CD8-positive, alpha-beta T cell (primary cell): ENCODE measurements at places on chromosomes 7 and 10. TPM values are rescaled to one million over a fixed set of nuclear protein-coding genes. Genes with fewer than 3 reads are reported as not detected.

DNA sequence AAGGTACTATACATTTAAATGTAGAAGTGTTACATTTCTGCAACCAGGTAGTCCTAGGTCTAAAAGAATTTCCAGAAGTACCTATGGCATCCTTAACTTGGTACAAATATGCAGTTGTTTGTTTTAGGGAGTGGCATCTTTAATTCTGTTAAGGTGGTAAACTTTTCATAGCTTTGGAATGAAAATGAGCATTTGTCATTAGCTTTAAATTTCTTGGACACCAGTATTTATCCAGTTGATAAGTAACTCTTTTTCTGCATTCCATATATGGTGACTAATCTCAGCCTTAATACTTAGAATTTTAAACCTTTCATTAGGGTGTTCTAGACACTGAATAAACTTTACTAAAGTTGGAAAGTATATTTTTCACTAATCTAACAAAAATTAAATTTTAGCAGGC lies 10.8 kb downstream of the SLF2 start:
- DNase-seq = no peak

DNA sequence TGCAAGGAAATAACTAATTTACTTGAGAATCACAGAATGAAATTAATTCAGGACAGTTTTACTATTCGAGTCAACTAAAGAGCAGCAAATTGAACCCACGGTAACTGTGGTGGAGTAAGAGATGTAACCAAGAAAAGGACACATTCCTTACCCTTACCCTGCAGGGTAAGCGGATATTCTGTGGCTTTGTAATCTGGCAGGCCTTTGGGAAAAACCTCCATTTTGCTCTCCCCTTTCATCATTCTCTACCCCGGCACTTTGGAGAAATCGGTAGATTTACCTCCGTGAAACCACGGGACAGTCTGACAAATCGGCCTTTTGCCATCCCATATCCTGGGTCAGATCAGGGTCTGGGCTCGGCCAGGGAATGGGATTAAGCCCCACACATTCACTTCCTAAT lies 18.4 kb downstream of the RCC1L start:
- DNase-seq = no peak

- no peak for DNase-seq
Measured at GRCh38 chr7:137434946-137435345, 91.4 kb upstream of the PTN start.

- no peak for DNase-seq
Measured at GRCh38 chr10:27503498-27504006, 552 bp upstream of the RAB18 start.

DNA sequence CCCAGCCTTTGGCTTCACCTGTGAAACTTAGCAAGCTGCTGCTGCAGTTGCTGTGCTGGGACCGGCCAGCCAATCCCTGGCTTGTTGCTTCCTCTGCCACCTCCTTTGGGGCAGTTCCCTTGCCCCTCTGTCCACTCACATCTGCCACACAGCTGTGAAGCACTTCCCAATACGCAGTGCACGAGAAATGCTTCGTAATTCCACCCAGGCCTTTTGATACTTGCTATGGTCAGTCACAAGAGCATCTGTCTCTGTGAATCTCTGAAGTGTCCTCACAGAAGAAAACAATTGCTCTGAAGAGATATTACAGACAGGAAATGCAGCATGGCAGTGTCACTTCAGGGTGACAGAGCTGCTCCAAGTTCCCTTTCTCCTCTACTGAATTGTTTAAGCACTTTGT lies 208.5 kb downstream of the PTEN start:
- no peak for DNase-seq

DNA sequence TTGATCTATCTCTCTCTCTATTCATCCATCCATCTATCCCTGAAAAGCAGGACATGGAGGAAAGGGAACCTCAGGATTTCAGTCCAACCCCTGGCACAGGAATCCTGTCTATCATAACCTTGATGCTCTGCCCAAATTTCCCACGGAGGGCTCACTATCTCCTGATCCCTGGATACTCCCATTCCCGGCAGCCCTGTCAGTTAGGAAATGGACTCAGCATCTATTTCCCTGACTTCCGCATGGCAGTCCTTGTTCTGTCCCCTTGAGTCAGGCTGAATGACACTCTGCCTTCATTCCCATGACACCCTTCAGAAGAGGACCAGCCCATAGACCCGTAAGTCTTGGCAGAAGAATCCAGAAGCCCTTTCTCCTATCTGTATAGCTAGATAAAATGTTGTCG lies 77.7 kb downstream of the VWA2 start:
- DNase-seq = no peak

Gene UNC5B
- total RNA-seq = 0.08 TPM

DNA sequence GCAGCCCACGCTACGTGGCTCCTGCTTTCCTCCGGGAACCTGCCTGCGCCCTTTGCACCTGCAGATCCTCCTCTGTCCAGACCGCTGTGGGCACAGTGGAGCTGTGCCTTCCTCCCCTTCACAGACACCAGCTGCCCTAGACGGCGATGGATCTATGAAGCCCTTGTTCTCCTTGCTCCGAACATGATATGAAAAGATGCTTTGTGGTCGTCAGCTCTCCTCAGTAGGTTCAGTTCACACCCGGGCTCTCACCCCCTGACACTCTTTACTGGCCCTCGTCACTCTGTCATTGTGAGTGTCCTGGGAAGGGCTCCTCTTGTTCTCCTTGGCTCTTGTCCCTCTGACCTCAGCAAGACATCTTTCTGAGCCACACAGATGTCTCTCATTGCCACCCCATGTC lies 4.2 kb downstream of the ZNF488 start:
- no peak for DNase-seq

DNA sequence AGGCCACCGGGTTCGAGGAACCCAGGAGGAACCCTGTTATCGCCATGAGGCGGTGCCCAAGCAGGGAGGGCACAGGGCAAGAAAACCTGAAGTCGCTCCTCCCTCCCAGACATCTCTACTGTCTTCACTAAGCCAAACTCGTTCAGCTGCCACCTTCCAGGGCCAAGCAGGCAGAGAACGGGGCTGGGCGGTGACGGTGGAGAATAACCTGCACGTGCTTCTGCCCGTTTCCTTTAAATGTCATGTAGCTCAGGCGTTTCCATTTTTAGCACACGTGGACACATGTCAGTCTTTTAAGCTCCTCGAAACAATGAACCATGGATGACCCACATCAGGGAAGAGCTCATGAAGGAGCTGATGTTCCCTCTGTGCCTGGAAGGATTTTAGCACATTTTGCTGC lies 124.3 kb upstream of the KLF6 start:
- DNase-seq = no peak

DNA sequence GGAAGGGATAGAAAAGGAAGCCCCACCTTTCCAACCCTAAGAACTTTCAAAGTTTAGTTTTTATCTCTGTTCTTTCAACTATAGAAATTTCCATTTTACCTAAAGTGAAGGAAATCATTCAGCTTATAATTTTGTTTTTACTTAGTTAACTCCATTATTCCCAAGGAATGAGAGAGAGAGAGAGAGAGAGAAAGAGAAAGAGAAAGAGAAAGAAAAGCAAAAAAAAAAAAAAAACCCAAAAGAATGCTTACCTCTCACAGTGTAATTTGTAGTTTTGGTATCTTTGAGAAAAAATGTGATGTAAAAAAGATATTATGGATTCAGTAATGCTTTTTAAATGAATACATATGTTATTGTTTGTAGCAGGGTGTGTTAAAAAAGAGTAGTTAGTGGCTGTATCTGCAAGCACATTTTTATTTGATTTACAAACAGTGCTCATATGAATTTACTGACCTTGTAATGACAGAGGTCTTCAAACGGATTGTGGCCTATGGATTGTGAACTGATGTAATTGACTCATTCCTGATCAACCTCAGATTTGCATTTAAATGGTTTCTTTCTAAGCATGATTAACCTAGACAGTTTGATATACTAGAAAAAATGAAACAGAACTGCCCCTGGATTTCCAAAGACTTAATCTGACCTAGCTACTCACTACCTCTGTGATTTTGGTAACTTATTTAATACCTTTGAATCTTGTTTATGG lies 64.9 kb downstream of the LCOR start:
- DNase-seq = no peak

DNA sequence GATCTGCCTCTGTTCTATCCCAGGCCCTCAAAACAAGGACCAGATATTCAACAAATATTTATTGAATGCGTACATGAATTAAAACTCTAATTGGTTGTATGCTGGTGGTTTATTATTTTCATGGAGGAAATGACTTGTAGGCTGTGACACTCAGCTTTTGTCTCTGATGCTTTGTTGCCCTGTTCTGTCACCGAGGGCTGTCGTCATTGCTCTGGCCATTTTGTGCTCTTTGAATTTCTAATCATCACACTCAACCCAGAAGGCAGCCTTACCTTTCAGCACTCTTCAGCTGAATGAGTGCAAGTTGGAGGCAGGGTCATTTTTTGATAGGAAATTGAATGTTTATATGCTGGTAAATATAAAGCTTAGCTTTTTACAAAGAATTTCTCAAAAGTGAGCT lies 14.5 kb downstream of the SRGN start:
- no peak for DNase-seq

DNA sequence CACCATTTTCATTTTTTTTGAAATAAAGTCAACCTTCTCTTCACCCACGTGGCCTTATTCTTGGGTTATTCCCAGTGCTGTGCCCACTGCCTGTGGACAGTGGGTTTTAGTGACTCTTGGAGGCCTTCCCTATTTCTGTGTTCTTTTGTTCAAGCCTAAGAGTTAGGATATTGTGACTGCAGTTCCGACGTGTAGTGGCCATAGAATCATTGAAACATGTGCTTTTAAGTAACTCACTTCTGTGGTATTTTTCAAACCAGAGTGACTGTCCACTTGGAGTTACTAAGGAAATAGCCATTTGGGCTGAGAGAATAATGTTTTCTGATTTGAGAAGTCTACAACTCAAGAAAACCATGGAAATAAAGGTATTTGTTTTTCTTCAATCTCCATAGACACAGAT lies 23.7 kb downstream of the TDRD1 start:
- DNase-seq = no peak

Gene KCNK18
- not detected for total RNA-seq

Gene SLC26A5
- total RNA-seq = 0.17 TPM

- DNase-seq = no peak
Measured at GRCh38 chr7:91194841-91195240, 69.4 kb upstream of the FZD1 start.

GRCh38 chr7:122132341-122132740 lies 11.7 kb downstream of the AASS start:
- no peak for DNase-seq

- DNase-seq = no peak
Measured at GRCh38 chr10:48811461-48811860, 126.8 kb downstream of the WDFY4 start.

- DNase-seq = peak; percentile 65
Measured at GRCh38 chr10:3784510-3785250, at the start of gene KLF6. Gene KLF6, minus strand, starts transcription at chr10:3785209. Its CDS starts 195 bp downstream, at chr10:3785014.

- DNase-seq = no peak
Measured at GRCh38 chr10:31721096-31721495, 207.5 kb downstream of the ARHGAP12 start.

Gene ORAI2
- total RNA-seq = 25.5 TPM

GRCh38 chr7:33044986-33045385 lies 17.6 kb downstream of the NT5C3A start:
- no peak for DNase-seq

Gene GDF10
- total RNA-seq = not detected

Gene GIMAP7
- 29.7 TPM for total RNA-seq
